ENCODE measurements at places on chromosomes 6 and 20.

GRCh38 chr6:96878143-96878542, 19.5 kb downstream of the NDUFAF4 start:
- no peak for DNase-seq

- DNase-seq, result no peak
These were observed 21.1 kb downstream of the EYA2 start for GRCh38 chr20:46915575-46916257.

- DNase-seq, result no peak
These were observed 91.0 kb downstream of the BCKDHB start for GRCh38 chr6:80197474-80197873.

DNA sequence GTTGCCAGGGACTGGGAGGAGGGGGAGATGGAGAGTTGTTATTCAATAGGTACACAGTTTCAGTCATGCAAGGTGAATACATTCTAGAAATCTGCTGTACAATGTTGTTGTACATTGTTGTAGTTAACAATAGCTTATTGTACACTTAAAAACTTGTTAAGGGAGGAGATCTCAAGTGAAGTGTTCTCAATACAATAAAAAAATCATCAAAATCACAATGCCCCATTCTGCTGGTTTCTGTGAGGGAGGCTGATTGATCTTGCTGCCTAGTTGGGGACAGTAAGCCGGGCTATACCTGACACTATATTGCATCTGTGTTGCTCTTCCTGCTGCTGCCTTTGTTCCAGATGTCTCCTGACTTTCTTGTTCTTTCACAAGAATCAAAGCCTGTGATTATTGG, 232.1 kb downstream of the LRFN2 start:
- no peak for DNase-seq

GRCh38 chr6:3328796-3329195, 70.0 kb downstream of the PSMG4 start:
- no peak for DNase-seq

- DNase-seq, result no peak
These were observed 143.6 kb upstream of the TMEM170B start for GRCh38 chr6:11393713-11394627.

GRCh38 chr6:106630366-106630765, 988 bp downstream of the QRSL1 start:
- DNase-seq, result no peak

DNA sequence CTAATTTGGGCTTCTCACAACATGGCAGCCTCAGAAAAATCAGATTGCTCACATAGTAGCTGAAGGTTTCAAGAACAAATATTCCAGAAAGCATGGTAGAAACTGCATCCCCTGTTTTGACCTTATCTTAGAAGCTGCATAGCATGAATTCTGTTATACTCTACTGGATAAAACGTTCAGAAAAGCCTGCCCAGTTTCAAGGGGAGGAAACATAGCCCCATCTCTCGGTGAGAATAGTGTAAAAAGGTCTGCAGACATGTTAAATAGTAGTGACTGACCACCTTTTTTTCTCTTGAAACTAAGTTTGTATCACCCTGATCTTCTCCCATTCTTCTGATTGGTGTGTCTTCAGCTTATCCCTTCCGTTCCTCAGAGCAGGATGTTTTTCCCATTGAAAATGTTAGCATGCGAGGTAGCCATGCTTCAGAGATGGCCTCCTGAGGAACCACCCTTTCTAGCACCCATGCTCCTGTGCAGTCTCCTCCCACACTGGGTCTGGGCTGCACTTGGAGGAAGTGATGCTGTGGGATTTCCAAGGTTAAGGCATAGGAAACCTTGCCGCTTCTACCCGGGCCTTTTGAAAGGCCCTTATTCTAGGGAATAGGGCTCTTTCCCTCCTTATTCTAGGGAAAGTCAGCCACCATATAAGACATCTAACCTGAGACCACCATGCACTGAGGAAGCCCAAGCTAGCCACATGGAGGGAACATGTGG, 50.1 kb downstream of the MARCKS start:
- no peak for DNase-seq

- no peak for DNase-seq
These were observed 142.2 kb upstream of the ATXN1 start for GRCh38 chr6:16903470-16903869.

DNA sequence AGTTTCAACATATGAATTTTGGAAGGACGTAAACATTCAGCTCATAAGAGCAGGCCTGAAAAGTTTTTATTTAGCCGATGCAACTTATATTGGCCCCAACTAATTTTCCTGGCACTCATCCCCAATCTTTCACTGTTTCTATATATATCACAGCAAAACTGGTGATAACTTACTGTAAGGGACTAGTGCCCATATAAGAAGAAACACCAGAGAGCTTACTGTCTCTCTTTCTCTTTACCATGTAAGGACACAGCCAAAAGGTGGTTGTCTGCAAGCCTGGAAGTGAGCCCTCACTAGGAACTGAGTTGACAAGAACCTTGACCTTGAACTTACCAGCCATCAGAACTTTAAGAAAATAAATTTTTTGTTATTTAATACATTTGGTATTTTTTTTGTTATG, 807.4 kb upstream of the CITED2 start:
- DNase-seq, result no peak

GRCh38 chr6:7134999-7135745, 27.4 kb downstream of the RREB1 start:
- DNase-seq, result no peak

DNA sequence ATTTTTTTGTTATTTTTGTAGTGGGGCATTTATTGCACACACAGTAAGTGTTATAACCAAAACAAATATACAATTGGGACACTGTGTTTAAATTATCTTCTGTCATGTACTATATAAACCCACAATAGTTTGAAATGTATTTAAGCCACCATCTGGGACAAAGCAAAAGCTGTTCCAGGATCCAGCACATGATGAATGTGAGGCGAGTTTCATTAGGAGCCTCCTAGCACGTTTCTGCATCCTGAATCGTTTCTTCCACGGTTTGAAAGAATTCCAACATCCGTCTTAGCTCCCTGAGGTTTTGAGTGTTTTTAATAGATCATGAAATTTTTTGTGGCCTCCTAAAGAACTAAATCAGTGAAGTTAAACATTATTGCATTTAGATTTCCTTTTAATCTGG, 65.8 kb downstream of the EYA4 start:
- DNase-seq, result no peak

- DNase-seq, result no peak
These were observed 597.9 kb downstream of the EPM2A start for GRCh38 chr6:145137425-145137824.

GRCh38 chr20:22717466-22717865, 133.1 kb upstream of the FOXA2 start:
- no peak for DNase-seq

DNA sequence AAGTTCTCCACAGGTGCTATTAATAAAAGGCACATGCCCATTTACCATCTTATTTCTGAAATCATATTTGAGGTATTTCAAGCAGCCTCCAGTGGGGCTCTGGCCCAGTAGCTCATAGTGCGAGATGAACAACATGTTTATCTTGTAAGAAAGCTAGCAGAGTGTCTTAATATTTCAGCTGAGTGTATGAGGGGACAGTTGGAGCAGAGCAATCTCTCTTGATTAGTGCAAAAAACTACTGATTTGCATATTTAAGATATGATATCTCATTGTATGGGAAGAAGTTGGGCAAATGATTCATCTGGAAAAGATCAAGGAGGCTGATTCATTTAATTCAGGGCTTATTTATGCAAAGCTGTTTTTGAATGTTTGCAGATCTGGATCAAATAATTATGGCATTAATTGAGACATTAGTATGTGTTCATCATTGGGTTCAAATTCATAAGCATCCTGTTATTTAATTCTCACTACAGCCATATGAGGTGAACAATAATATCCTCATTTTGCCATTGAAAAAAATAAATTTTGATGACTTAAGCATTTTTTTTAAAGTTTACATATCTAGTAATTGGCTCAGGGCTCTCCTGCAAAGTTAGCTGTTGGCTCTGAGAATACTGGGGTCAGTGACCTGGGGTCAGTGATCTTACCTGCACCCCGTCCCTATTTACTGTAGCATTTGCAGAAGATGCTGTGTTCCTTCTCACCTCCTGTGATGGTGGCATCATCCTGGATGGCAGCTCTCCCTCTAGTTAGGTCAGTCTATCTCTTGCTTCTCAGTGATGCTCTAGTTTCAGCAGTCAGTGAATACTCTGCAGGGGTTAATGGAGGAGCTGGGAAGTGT, 24.1 kb upstream of the GCLC start:
- no peak for DNase-seq

DNA sequence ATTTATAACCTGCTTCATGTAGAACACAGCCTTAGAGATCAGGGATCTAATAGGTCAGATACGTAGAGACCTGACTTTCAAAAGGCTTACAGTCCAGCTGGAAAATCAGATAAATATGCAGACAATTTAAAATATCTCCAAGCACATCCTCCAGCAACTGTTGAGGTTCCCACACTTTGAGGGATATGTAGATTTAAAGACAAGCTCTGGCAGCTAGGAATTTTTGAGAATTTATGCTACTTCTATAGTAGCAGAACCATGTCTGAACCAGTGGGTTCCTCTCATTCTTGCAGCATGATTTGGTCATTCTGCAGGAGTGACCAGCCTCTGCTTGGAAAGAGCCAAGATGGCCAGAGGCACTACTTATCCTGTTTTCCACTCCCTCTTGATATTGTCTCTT, 60.5 kb downstream of the CYB5R4 start:
- no peak for DNase-seq

- DNase-seq, result no peak
These were observed 149.7 kb upstream of the SIM1 start for GRCh38 chr6:100614386-100614785.

- DNase-seq, result no peak
These were observed 22.9 kb downstream of the CNKSR3 start for GRCh38 chr6:154487367-154488247.

GRCh38 chr20:59647271-59647670, 42.9 kb downstream of the PHACTR3 start:
- DNase-seq, result no peak

DNA sequence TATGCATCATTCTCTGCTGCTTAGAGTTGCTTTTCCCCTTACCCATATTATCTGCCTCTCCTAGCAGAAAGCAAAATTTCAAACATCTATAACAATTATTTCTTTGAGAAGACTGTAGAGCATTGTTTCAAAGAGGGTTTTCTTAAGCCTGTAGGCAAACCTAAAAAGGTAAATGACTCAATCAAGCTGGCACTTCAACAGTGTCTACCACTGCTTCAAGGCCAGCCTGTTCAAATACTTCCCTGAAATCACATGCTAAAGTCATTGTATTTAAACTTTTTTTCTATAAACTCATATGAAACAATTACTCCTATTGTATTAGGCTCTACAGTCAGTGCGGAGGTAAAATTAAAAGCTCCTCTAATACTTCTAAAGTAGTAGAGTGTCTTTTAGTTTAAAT, 87.1 kb downstream of the OGFRL1 start:
- DNase-seq, result no peak

- no peak for DNase-seq
These were observed 68.4 kb downstream of the RPP40 start for GRCh38 chr6:4935486-4935885.

DNA sequence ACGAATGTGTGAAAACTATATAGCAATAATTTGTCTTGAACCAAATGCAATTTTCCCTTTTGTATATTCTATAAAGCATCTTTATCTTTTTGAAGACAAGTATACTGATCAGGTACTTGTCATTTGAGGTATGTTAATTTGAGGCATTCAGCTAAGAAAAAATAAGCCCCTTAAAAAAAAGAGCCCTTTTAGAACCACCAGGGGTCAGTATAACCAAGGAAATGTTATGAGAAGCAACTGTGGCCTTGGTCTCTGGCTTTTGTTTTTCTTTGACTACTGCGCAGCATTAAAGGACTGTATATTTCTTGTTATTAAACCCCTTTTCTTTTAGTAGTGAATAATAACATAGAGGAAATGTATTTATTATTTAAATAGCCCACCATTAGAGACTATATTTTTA, 43.1 kb downstream of the CD109 start:
- DNase-seq, result peak; percentile 12

GRCh38 chr6:156953479-156954146, 176.4 kb downstream of the ARID1B start:
- DNase-seq, result no peak

DNA sequence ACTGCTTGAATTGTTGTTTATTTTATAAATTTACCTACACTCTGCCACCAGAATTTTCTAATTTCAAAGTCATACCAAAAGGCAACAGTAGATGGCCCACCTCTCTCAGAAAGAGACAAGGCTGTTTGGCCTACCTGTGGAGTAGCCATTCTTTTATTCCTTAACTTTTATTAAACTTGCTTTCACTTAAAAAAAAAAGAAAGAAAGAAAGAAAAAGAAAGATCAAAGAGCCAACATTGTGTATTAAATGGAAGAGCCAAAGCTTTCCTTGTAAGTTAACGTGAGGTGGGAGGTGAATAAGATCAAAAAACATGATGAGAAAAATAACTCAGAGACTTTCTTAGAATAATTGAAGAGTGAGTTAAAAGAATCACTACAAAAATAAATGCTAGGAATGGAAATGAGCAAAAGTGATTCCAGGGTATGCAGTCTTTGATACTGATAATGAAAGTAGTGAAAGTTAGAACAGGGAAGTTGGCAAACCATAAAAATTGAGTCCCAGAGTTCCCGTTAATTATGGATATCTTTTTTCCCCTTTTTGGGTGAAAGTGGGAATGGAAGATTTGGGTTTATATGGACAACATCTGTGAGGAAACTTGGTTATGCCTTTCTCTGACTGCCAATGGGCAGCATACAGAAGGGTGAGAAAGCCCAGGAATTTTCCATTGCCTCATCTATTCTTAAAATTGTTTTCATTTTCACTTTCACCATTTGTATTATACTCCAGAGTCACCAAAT, 35.9 kb upstream of the MYB start:
- DNase-seq, result peak; percentile 23

- no peak for DNase-seq
These were observed at the start of gene SLPI for GRCh38 chr20:45254383-45255262. TSS of gene SLPI (minus strand) at chr20:45254564. CDS start at chr20:45254543, 21 bp downstream.

DNA sequence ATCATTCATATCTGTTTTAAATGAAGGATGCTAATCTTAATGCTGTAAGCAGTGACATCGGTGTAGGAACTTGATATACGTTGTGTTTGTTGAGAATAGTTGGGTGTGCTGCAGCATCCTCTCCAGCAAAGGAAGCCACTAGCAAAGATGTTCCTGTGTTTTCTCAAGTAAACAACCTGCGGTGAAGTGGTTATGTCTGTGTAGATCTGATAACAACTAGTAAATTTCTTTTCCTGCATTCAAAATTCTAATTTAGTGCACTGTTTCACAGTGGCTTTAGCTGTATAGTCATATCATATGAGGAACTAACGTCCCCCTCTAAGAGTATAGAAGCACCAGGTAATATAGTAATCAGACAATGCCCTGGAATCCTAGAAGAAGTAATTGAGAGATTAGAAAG, 38.7 kb downstream of the NCOA7 start:
- DNase-seq, result peak; percentile 11

- peak; percentile 87 for DNase-seq
These were observed 32.6 kb upstream of the FAM83D start for GRCh38 chr20:38893565-38894090.

DNA sequence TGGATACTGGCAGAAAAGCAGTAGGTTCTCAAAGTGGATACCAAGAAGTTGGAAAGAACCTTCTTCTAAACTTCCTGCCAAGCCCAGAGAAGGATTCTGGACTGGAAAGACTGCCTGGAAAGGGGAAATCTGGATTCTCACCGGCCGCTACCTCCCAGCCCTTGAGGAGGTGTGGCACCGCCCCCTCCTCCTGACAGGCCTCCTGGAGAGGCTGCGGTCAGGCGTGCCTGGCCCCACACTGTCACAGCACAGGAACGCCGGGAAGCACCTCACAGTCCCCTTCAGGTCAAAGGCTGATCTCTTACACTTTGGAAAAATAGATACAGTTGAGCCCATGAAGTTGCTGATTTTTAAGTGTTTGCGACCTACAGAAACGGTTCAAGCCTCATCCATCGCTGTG, 16.3 kb upstream of the PDE10A start:
- DNase-seq, result no peak

Data from effector memory CD8-positive, alpha-beta T cell (primary cell).